Stimulated activated CD8-positive, alpha-beta memory T cell treated with anti-CD3 and anti-CD28 coated beads, Interleukin-4, amount 100 ng/mL, for 4 hours (primary cell): ENCODE measurements at places on chromosomes 4 and X.

DNA sequence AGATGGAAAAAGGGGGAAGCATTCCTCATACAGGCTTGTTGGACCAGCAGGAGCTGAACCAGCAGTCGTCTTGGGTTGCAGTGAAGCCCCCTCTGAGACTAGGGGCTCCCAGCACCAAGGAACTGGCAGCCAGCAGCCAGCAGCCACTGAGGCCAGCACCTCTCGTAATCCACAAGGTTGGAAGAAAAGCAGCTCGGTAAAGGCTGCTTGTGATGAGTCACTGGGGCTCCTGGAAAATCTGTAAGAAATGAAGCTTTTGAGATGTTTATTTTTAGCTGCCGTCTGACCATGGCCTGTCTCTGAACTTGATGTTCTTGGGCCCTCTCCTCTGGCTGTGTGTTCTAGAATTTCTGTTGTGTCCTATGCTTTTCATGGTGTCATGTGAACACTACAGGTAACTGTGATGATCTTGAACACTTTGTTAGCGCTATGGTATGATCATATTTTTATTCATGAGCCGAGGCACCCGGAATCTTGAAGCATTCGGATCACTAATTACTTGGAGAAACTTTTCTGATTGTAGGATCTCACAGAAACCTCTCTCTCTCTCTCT is 18.6 kb downstream of the CLCN4 start:
- no peak for DNase-seq

- DNase-seq: no peak
Measured at GRCh38 chrX:68865300-68865699, 36.5 kb downstream of the EFNB1 start.

- no peak for DNase-seq
Measured at GRCh38 chr4:73687421-73687820, 52.9 kb upstream of the CXCL8 start.

DNA sequence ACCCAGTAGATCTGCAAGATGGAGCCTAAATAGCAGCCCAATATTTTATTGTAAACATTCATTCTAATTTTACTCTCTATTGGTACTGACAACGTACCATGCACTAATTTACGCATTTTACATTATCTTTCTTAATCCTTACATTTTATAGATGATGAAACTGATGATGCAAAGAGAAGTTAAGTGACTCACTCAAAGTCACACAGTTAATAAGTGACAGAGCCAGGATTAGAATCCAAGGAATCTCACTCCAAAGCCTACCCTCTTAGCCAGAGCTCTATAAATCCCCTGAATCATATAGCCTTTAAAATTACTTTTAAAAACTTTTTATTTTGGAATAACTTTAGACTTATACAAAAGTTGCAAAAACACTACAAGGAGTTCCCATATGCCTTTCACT is 37.6 kb downstream of the PHKA1 start:
- DNase-seq: no peak

GRCh38 chr4:23851464-23851863 is 38.4 kb downstream of the PPARGC1A start:
- DNase-seq: no peak

DNA sequence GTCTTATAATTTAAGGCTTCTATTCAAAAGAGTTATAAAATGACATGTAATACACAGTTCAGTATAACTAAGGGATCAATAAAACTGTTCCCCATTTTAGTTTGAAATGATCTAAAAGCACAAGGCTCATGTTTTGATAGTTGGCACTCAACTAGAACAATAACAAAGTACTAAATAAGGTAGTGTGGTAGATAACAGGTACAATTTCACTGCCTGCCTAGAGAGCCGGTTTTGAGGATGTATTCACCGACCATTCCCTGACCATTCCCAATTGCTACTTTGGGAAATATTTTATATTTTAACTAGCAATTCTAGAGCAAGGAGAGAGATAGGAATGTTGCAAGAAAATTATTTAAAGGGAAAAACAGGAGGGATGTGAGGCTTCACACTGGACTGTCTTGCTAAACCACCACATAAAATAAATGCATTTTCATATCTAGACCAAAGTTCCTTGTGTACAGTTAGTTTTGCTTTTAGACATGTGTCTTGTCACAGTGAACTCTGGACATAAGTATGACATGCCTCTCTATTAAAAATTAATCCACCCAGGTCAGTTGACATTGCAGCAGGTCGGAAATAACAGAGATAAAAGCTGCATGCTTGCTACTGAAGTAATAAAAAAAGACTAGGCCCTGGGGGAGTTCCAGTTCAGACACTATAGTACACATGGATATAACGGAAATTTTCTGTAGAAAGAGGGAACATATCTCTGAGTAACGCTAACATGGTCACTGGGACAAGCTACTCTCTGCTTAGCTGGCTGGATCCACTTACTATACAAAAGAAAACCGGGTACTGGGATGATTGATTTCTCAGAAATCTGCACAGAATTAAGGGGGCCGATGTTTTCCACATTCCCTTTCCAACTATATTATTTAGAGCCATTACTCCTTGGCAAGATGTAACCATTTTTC is 56.3 kb upstream of the NAP1L5 start:
- no peak for DNase-seq

GRCh38 chrX:124506066-124506465 is 159.7 kb downstream of the SH2D1A start:
- DNase-seq: no peak

- DNase-seq: no peak
Measured at GRCh38 chr4:133493776-133494175, 344.7 kb downstream of the PCDH10 start.

- no peak for DNase-seq
Measured at GRCh38 chrX:8955511-8955910, 78.4 kb downstream of the FAM9B start.

- no peak for DNase-seq
Measured at GRCh38 chr4:60002603-60003337, 1197.4 kb upstream of the ADGRL3 start.

GRCh38 chrX:41906515-41907187 is 16.7 kb downstream of the CASK start:
- DNase-seq: no peak

GRCh38 chr4:159341522-159341921 is 238.6 kb downstream of the RAPGEF2 start:
- no peak for DNase-seq

DNA sequence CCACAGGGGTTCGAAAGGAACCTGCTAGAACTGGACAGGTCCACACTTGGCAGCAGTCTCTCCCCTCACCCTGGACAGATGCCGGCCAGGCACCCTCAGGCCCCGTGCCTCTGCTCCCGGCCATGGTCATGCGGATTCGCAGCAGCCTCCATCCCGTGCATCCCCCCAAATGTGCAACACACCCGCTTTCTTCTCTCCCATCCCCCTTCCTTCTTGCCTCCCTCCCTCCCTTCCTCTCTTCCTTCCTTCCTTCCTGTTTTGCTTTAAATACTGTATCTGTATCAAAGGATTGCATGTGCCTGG is 35.0 kb upstream of the HMX1 start:
- DNase-seq: no peak

GRCh38 chrX:24375600-24376131 is 15.2 kb downstream of the SUPT20HL1 start:
- DNase-seq: no peak

- DNase-seq: no peak
Measured at GRCh38 chr4:122539861-122540465, 80.9 kb downstream of the IL21 start.

DNA sequence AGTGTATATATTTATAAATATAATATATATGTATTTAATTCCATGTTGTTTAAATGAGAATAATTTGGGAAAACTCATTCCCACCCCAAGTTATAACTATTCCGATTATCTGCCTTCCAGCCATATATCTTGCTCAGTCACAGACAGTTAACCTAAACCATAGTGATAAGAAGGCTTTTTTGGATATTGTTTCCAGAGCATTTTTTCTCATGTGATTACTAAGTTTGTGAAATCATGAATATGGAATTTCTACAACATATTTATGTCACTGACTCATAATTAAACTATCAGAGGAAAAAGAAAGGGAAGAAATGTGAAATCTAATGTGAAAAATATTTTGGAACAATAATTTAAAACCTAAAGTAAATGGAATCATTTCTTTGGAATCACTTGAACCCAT is 1163.5 kb upstream of the PABPC4L start:
- no peak for DNase-seq

GRCh38 chr4:94571298-94571697 is 119.6 kb downstream of the PDLIM5 start:
- DNase-seq: no peak

GRCh38 chr4:8544741-8545438 is 35.3 kb upstream of the GPR78 start:
- no peak for DNase-seq

DNA sequence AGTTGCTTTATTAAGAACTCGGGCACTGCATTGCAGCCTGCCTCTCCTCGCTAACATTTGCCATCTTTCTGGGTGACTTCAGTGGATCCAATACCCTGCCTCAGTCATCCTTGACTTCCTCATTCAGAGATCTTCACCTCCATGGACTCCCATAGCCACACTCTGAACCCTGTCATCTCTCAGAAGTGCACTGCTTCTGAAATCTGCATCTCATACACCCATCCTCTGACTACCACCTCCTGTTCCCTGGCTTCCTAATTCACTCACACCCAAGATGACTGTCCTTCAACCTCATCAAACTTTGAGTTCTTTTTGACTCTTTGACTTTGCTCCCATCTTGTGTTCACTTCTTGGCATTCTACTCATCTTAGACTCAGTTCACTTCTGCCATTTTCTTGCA is 25.3 kb upstream of the CYBB start:
- no peak for DNase-seq

DNA sequence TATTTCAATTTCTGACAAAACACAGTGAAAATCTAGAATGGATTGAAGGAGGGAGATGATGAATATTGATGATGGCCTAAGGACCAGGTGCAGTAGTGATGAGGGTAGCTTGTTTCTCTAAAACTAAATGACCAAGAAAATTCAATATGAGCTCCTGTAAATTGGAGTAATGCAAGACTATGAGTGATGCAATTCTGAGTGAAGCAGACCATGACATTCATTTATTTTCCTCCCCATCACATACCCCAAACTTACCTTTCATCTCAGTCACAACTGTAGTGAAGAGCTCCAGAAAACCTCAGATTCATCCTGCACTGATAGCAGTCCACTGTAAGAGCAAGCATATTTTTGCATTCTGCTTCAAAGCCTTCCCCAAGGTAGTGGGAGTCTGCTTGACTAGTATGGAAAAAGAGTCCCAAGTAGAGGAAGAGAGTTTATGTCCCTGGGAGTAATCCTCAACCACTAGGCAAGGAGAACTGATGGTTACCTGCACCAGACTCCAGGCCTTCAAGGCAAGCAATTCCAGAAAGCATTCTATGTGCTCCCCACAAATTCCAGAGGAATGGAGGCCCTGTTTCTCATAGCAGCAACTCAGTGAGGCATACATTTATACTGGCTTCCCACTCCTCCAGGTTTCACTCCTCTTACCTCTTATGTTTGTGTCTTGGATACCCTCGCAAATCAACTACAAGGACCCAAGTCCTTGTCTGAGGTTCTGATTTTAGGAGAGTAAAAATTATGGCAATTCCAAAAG is 47.2 kb downstream of the CXCL1 start:
- DNase-seq: no peak

GRCh38 chr4:10157478-10158332 is 41.1 kb upstream of the WDR1 start:
- DNase-seq: no peak

DNA sequence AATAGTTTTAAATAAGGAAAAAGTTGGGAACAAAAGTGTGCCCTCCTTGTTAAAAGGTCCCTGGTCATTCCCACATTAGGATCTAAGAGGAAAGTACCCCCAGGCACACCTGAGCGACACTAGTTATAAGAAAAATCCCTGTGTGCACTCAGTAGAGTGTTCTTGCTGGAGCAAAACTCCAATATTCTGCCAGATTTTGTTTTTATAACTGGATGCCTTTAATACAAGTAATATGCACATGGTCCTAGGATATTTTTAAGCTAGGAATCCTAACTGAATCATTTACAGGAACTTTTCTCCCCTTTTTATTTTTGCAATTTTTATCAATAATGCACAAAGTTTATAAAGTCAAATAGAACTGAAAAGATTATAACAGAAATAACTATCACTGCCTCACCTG is 68.6 kb downstream of the BEND4 start:
- DNase-seq: no peak

DNA sequence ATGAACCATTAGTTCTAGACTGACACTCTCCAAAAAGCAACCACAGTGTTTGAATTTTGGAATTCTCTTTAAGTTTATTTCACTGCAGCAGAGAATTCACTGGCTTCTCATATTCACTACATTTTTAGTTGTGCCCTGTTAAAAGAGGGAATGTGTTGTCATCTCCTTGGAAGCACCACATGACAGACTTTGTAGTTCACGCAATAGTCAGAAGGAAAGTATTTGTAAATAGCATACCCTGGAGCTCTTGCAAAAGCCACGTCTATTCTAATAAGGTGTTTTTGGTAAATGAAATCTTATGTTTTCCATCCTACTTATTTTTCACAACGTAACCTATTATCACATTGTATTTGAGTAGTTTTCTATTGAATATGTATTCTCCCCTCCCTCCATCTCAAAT is 25.8 kb downstream of the DOCK11 start:
- DNase-seq: no peak

DNA sequence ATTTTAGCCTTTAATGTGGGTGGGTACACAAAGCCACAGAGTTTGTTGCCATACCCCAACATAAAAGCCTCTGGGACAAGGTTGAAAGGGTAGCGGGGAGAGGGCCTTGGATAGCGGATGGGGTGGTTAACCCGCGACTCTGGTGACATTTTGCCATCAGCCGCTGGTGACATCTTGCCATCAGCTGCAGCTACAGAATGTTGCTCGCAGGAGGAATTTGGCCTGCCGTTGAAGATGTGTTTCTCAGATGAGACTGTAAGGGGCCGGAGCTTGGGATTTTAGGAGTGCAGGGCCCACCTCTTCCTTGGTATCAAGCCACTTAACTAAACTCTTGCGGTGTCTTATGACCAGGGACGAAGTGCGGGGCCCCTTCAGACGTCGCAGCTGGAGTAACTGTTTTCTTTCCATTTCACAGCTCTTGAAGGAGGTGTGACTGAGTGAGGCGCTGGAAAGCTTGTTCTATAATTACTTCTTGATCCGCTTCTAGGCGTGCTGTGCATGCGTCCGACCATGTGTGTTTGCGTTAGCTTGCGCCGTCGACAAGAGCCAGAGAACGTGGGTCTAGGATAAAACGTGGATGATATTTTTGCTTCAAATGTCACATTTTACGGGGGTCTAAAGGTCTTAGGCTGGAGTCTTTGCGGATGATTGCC is 820 bp upstream of the RASL11B start:
- no peak for DNase-seq
